Right ventricle myocardium inferior (tissue), 1 donor: ENCODE measurements at places on chromosomes 2 and 18. TPM values are rescaled to one million over a fixed set of nuclear protein-coding genes. Genes with fewer than 3 reads are reported as not detected.

DNA sequence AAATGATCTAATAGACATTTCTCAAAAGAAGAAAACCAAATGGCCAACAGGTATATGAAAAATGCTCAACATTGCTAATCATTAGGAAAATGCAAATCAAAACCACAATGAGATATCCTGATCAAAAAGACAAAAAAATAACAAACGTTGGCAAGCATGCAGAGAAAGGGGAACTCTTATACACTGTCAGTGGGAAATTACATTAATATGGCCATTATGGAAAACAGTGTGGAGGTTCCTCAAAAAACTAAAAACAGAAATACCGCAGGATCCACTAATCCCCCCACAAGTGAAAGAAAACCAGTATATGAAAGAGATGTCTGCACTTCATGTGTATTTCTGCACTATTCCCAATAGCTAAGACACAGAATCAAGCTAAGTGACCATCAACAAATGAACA is 57.7 kb upstream of the CTIF start:
- DNase-seq = no peak

DNA sequence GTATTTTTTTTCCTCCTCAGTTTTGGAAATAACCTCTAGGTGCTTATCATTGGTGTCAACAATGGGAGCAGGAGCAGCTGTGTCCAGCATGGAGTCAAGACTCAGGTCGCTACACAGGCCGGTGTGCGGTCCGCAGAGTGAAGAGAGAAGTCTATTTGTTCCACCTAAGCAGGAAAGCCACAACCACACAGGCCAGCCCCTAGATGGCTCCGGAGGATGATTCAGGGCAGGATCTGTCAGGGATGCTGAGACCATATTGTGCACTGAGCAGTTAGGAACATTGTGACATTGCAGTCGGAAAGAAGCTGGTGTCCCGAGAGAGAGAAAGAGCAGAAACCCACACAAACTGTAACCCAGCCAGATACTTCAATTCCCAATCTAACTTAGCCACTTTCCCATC is 136.9 kb downstream of the GAREM1 start:
- peak; percentile 64 for DNase-seq

TM4SF20 gene
- total RNA-seq = not detected

GRCh38 chr2:47725808-47726207 is 57.1 kb upstream of the MSH6 start:
- DNase-seq = no peak

RIOK3 gene
- 49.3 TPM for total RNA-seq

DNA sequence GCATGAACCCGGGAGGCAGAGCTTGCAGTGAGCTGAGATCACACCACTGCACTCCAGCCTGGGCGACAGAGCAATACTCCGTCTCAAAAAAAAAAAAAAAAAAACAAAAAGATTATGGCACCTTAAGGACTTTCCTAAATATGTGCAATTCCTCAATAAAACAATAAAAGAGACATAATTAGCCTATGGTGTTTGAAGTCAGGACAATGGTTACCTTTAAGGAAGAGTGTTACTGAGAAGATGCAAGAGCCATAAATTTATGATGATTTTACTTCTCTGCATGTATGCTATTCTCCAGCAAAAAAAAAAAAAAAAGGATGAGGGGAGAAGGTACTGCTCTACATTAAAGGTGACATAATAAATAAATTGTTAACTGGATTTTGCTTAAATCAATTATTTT is 208.2 kb upstream of the STK17B start:
- no peak for DNase-seq

LAPTM4A gene
- total RNA-seq = 242 TPM

- DNase-seq = no peak
These were observed 35.4 kb upstream of the ITGAV start for GRCh38 chr2:186554429-186554828.

- DNase-seq = no peak
These were observed 112.5 kb upstream of the NFATC1 start for GRCh38 chr18:79283131-79283810.

- no peak for DNase-seq
These were observed 153.4 kb downstream of the SH3RF3 start for GRCh38 chr2:109282360-109282759.

DNA sequence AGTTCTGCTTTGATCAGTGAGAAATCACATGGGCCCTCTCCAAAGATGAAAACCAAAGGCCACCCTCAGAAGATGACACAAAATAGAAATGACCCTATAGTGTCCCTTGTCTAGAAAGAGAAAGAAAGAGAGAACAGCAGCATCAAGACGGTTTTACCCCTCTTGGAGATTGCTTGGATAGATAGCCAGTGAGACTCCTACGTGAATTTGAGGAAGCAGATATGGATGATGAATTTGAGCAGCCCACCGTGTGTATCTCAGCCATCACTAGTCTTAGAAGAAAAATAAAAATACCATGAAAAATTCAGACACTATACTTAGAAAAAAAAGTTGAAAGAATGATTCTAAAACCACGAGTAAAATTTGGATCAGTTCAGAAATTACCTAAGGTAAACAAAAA is 329.1 kb upstream of the CNTNAP5 start:
- no peak for DNase-seq

- no peak for DNase-seq
These were observed 124.9 kb upstream of the GYPC start for GRCh38 chr2:126531029-126531428.

SLC40A1 gene
- 51.0 TPM for total RNA-seq

PLCL1 gene
- total RNA-seq = 96.2 TPM

DNA sequence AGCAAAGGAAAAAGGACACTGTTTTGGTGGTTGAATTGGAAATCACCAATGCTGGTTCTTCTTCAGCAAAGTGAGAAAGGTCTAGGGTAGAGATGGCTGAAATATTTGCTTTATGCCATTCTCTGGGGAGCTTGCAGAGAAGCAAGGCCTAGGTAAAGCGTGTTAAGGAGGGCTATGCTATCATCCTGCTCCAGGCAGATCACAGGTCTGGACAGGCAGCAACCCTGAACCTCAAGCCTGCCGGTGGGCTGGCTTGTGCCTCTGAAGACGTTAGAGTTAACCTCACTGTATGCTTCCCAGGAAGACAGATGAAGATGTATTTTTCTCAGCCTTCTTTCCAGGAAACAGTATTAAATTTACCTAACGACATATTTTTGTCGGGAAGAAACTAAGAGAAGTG is 138.5 kb upstream of the LYPD6 start:
- DNase-seq = no peak

COL3A1 gene
- 72.7 TPM for total RNA-seq

ADRA2B gene
- total RNA-seq = 6.9 TPM

TRPM8 gene
- not detected for total RNA-seq

DNA sequence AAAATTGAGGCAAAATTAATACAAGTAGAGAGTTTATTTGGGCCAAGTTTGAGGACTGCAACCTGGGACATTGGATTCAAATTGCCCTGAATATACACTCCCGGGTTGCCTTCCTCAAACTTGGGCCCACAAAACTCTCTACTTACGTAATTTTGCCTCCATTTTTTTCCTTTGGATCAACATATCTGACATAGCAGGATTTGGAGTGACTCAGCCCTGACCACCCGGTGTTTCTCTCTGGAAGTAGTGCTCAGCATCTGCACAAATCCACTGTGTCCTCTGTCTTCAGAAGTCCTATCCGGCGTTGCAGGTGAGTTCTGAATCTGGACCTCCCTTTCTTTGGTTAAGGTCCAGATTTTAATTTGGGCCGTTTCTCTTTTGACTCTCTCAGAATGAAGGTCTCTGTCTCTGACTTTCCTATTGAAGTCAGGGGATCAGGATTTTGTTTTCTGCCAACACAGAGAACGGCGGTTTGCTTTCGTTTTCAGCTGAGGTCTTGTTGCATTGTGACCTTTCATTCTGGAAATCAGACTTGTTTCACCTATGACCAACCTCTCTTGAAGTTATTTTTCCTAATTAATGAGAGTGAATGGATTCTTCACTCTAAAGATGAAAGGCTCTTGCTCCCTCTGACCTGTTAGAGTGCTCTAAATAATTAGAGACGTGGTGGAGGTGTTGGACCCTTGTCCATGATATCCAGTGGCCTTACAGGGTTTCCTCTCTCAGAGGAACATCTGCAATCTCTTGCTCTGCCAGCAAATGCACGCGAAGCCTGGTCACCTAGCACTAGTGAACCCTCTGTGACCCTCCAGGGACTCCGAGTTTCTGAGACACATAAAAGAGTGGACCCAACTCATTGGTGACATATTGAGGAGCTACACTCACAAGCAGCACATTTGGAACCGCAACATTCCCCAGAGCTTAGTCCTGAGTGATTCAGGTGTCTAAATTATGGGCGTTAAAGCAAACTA is 13.6 kb downstream of the TCF23 start:
- DNase-seq = no peak

DNA sequence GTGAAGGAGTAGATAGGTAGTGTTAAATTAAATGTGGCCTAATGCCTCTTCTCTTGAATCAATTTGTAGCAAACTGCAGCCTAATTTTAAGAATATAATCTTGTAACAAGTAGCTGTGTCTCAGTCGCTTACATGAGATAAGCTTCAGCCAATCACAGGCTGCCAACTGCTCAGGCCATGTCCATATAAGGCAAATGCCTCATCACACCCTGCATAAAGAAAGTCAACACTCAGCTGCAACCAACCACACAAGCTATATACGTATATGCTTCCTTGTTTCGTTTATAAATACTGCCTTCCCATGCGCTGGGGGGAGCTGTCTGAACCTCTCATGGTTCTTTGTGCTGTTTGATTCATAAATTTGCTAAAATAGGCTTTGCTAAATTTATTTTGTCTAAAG is 476.3 kb downstream of the TRIB2 start:
- DNase-seq = no peak

SANBR gene
- total RNA-seq = 6.9 TPM

GRCh38 chr2:224908818-224909217 is 133.4 kb downstream of the DOCK10 start:
- DNase-seq = no peak

TUBB8B gene
- not detected for total RNA-seq

SIX3 gene
- total RNA-seq = not detected

- no peak for DNase-seq
These were observed 70.6 kb downstream of the GDF7 start for GRCh38 chr2:20737505-20737904.

GALNT14 gene
- total RNA-seq = 0.38 TPM

FAM210A gene
- 58.1 TPM for total RNA-seq

TDRD15 gene
- not detected for total RNA-seq

DNA sequence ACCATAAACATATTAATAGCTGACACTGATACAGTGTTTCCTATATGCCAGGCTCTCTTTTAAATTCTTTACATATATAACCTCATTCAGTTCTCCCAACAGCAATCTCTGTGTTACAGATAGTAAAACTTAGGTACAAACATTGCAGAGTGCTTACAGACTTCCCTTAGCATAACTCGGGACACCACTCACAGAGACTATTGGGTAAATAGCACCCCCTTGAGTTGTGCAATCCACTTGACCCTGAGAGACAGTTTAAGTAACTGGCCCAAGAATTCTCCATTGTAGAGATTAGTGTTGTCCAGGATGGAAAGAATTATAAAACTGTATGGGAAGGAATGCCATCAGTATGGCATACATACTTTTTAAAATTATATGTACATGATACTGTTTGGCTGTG is 110.1 kb downstream of the POLE4 start:
- no peak for DNase-seq

C2orf80 gene
- not detected for total RNA-seq

DNA sequence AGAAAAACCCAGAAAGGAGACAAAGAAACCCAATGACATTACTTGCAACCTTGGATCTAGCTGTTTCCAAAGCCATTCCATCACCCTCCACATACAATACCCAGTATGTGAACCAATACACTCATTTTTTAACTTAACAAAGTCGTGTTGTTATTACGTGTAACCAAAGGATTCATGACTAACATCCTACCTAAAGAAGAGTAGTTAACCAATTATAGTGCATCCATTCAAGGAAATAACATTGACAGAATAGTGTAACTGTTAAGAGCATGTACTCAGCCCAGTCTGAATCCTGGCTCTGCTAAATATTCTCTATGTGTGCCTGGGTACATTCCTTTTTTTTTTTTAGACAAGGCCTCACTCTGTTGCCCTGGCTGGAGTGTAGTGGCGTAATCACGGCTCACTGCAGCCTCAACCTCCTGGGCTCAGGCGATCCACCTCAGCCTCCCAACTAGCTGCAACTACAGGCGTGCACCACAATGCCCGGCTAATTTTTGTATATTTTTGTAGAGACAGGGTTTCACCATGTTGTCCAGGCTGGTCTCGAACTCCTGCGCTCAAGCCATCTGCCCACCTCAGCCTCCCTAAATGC is 9.9 kb downstream of the TLK1 start:
- no peak for DNase-seq

RESP18 gene
- not detected for total RNA-seq

ZNF519 gene
- total RNA-seq = 4.1 TPM

IL1RN gene
- total RNA-seq = 0.89 TPM

DNA sequence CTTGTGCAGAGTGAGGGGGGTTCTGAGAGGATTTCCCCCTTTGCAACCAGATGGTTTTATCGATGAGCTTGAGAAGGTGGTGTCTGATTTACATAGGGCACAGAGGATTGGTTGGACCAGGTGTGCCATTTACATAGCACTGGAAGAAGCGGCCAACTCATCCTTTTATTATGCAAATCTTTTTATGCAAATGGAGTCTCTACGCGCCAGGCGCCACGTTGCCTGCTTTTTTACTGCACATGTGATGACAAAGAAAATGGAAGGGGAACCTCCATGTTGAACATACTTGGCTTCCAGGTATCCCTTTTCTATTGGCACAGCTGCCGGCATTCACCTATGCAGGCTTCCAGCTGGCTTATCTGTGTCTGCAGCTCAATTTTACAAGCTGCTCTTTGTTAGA is 18.4 kb upstream of the TXNL4A start:
- DNase-seq = no peak

SEPTIN10 gene
- 56.2 TPM for total RNA-seq

GRCh38 chr18:45357686-45358470 is 257.4 kb upstream of the SLC14A2 start:
- no peak for DNase-seq

GRCh38 chr18:47899107-47899840 is 31.2 kb downstream of the SMAD2 start:
- DNase-seq = no peak

NXPH2 gene
- not detected for total RNA-seq

FAM237A gene
- total RNA-seq = 1.2 TPM

DNA sequence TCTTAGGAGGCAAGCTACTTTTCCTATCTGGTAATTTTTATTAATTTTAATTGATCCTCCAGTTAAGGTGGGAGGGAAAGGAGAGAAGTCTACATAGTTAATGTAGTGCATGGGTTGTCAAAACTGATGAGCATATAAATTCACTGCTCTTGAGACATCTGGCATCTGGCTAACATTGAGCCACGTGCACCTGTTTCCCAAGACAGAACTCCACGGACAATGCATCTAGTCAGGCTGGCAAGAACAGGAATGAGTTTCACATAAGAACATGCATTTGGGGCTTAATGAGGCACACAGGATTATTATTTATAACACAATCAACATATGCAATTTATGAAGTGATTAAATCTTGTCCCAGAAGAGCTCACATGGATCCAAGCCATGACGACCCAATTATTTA is 16.2 kb upstream of the RAB1A start:
- DNase-seq = no peak
